ENCODE measurements at places on chromosomes 16 and 17. TPM values are rescaled to one million over a fixed set of nuclear protein-coding genes. Genes with fewer than 3 reads are reported as not detected.

Gene GH1
- not detected for polyA plus RNA-seq

Gene RABEP2
- 0.32 TPM for polyA plus RNA-seq

DNA sequence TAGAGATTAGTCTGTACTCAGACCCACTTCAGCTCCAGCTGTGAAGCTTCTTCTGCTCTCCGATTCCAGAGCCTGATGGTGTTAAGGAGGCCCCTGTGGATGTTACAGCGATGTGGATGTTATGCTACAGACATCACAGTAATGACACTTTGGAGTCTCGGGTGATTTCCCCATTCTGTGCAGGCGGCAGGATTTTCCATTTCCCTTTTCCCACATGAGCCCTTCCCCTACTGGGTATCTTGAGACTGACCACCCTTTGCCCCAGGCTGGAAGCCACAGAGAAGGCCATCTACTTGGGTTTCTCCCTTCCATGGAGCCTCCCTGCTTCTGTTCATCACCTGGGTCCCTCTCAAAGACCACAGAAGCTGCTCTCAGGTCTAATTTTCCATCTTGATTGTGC lies 78.3 kb downstream of the KCNJ12 start:
- no peak for DNase-seq

DNA sequence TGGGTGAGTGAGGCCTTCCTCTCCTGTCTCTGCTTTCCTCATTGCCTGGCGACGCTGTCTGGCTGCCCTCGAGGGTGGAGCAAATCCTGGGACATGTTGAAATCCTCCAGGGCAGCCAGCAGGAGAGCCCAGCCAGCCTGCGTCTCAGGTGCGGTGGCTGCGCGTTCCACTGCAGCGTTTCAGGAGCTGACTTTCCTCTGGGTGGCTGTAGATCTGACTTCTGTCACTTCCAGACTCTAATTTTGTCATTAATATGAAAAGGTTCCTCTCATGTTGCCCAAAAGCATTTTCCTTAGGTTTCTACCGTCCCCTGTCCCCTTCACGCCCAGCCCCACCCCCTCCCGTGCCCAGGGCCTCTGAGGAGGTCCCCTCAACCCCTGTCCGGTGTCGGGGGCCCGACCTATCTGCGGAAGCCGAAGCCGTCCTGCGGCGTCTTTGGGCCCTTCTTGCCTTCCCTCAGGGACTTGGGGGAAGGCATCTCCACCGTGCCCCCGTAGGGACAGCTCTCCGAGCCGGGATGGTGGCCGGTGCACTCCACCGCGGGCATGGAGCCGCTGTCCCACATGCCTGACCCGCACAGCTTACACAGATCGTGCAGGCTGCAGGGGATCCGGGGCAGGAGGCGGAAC lies 95.1 kb downstream of the TBC1D16 start:
- peak; percentile 41 for DNase-seq
